Neural crest cell (in vitro differentiated cells): ENCODE measurements at places on chromosomes 11 and 22.

- no peak for DNase-seq
Observed at GRCh38 chr11:77084581-77085191, 17.9 kb downstream of the CAPN5 start.

- DNase-seq: peak; percentile 54
Observed at GRCh38 chr22:36644333-36644757, 59.2 kb downstream of the CACNG2 start.

DNA sequence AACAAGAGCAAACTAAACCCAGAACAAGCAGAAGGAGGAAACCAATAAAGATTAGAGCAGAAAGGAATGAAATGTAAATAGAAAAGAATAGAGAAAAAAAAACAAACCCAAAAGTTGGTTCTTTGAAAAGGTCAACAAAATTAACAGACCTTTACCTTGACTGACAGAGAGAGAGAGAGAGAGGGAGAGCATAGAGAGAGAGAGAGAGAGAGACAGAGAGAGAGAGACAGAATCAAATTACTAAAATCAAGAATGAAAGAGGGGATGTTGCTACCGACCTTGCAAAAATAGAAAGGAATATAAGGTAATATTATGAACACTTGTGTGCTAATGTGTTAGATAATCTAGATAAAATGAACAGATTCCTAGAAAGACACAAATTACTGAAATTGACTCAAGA, 22.6 kb upstream of the AMPD3 start:
- DNase-seq: no peak

GRCh38 chr22:30892286-30892685, 76.3 kb downstream of the MORC2 start:
- no peak for DNase-seq

DNA sequence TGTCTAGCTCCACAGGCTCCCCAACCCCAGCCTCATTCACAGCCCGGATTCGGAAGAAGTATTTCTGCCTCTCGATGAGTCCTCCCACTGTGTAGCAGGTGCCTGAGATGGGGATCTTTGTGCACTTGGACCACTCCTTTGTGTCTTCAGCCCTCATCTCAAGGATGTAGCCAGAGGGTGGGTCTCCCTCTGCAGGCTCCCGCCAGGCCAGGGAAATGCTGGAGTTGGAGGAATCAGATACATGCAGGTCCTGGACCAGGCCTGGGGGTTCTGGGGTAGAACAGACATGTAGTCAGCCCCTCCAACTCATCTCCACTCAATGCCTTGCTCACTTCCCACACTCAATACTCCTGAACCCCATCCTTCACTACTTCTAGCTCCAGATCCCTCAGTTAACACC, 10.8 kb downstream of the TMEM86A start:
- no peak for DNase-seq

- DNase-seq: no peak
Observed at GRCh38 chr11:101327908-101328307, 198.3 kb upstream of the PGR start.

- DNase-seq: peak; percentile 32
Observed at GRCh38 chr11:6319001-6319703, 1.1 kb downstream of the CAVIN3 start.

DNA sequence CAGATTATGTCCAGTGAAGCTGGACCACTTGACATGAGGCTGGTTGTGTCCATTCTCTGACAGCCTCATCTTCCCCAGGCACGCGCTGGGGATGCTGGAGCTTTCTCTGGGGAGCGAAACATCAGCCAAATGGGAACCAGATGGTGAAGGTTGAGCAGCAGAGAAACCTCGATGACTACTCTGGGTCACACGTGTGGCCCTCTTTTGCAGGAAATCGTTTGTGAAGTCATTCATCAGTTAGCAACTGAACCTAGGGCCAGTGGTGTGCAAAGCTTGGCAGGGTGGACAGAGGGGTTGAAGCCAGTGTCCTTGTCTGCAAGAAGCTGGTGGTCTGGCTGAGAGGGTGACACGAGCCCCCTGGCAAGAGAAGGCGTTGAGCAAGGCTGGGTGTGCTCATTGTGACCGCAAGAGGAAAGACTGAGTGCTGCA, 109.8 kb downstream of the ZBTB16 start:
- DNase-seq: no peak

DNA sequence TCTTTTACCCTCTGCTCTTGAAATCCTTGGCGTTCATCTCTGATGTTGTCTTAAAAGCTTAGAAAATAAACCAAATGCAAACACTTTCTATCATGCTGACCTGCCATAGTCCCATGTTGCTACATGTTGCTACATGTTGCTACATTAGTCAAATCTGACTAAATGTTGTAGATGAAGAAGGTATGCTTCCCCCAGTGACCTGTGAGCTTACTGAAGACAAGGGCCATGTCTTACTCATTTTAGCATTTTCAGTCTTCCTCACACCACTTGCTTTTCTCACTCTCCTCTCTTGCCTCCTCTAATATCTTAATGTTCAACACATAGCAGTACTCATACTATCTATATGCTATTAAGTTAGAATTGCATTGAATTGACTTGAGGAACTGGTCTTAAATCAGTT, 346.4 kb upstream of the MTNR1B start:
- no peak for DNase-seq

DNA sequence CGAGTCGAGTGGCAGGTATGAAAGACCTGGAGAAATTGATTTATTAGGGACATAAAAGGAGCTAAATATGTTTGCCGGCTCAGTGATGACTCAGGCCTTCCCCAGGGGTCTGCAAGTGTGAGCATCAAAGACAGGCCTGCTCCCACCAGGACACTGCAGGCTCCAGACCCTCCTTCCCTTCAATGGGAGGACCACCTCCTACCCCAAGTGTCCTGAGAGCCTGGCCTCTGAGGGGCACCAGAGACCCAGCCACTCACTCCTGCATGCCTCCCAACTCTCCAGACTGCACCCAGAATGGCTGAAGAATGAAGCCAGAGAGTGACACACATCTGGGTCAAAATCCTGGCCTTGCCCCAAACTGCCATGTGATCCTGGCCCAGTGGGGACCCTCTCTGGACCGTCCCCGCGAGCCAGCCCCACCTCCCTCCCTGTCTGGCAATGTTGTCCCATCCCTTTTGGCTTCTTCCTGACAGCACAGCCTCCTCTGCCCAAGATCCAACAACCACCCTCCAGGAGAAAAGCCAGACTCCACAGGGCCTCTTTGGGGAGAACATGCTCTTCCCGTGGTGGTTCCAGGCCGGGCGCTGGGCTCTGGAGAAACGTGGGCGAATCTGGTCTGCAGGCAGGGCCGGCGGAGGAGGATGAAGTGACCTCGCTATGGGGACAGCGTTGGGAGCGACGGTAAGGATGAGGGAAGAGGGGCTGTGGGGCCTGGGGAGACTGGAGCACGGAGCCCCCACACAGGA, 36.2 kb downstream of the CYTH4 start:
- DNase-seq: no peak

GRCh38 chr22:39266398-39267030, 21.7 kb upstream of the PDGFB start:
- DNase-seq: no peak
